ENCODE measurements at places on chromosomes 13 and 19.

- DNase-seq = no peak
Measured at GRCh38 chr13:35475960-35476943, at the start of gene MAB21L1. Gene MAB21L1, minus strand, starts transcription at chr13:35476689. Its CDS starts 551 bp downstream, at chr13:35476138.

GRCh38 chr19:1601613-1602064 lies 3.6 kb downstream of the UQCR11 start:
- no peak for DNase-seq

GRCh38 chr19:39038098-39038497 lies 5.7 kb upstream of the FBXO27 start:
- DNase-seq = peak; percentile 72

- DNase-seq = no peak
Measured at GRCh38 chr13:75395901-75396300, 86.1 kb downstream of the TBC1D4 start.

- peak; percentile 30 for DNase-seq
Measured at GRCh38 chr13:43786766-43787517, at the start of gene ENOX1. Gene ENOX1, minus strand, starts transcription at chr13:43786972.

GRCh38 chr19:57290970-57291369 lies 10.7 kb downstream of the ZNF460 start:
- DNase-seq = no peak

GRCh38 chr19:5232798-5233505 lies 107.7 kb downstream of the PTPRS start:
- DNase-seq = no peak

DNA sequence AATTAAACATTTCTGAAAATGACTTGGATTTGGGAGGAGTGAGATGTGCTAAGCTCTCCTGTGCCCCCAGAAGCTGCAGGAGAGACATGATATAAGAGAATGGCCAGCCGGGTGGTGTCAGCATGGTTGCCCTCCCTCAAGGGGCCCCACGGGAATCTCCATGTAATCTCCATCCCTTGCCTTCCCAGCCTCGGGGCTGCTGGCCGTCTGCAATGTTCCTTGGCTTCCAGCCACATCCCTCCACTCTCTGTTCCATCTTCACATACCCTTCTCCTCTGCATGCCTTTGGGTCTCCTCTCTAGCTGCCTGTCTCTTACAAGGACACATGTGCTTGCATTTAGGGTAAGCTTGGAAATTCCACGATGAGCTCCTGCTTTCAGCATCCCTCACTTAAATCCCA lies 172.0 kb downstream of the TSHZ3 start:
- no peak for DNase-seq

DNA sequence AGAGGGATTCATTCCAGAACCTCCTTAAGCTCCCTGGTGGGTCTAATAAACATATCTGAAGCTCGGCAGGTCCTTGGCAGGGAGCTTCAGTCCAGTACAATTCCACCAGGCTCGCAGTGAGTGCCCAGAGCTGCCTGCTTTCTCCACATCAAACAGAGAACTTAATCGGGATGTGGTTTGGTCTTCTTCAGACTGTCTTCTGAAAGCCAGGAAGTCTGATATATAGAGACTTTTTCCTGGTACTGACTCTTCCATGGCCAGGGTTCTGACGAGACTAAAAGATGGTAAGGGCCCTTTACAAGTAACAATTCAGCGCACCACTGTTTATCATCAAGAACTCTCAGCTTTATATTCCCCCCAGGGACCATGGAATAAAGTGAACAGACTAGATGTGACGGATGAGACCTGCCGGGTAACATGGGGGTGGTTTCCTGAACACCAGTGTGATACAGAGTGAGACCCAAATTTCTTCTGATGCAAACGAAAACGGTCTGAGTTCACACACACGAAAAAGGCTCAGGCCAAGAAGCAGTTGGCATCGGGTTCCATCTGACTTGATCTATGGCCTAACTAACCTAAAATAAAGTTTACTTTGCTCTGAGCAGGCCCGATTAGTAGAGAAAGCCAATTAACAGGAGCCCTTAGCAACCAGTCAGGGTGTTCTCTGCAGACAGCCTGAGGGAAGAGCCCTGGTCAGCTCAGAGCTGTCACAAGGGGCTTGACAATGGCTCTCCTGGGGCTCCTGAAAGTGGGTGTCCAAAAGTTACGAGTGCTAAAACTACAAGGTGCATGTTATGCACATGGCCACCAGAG lies 29.0 kb downstream of the RANBP3 start:
- no peak for DNase-seq

GRCh38 chr13:36339600-36340155 lies 6.5 kb downstream of the SPART start:
- no peak for DNase-seq

GRCh38 chr19:6551607-6552450 lies 21.0 kb downstream of the TNFSF9 start:
- no peak for DNase-seq

DNA sequence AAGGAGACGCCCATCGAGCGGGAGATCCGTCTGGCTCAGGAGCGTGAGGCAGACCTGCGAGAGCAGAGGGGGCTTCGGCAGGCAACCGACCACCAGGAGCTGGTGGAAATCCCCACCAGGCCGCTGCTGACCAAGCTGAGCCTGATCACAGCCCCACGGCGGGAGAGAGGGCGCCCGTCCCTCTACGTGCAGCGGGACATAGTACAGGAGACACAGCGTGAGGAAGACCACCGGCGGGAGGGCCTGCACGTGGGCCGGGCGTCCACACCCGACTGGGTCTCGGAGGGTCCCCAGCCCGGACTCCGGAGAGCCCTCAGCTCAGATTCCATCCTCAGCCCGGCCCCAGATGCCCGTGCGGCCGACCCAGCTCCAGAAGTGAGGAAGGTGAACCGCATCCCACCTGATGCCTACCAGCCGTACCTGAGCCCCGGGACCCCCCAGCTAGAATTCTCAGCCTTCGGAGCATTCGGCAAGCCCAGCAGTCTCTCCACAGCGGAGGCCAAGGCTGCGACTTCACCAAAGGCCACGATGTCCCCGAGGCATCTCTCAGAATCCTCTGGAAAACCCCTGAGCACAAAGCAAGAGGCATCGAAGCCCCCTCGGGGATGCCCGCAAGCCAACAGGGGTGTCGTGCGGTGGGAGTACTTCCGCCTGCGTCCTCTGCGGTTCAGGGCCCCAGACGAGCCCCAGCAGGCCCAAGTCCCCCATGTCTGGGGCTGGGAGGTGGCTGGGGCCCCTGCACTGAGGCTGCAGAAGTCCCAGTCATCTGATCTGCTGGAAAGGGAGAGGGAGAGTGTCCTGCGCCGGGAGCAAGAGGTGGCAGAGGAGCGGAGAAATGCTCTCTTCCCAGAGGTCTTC lies 7.1 kb downstream of the MISP start:
- DNase-seq = no peak

DNA sequence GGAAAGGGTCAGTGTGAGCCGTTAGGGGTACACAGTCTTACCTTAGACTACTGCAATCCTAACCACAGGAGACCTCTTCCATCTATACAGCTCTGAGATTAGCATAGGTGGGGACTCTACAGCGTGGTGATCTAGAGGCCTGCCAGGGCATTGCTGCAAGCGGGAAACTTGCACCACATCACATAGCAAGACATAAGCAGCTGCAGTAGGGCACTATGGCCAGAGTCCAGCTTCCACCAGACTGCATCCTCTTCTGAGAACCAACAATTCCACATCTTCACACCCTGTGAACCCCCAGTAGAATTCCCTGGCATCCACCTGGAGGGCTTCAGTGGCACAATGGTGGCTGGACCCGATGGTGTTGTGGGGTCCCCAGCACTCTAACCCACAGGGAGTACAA lies 1564.3 kb upstream of the PRR20A start:
- DNase-seq = no peak

- no peak for DNase-seq
Measured at GRCh38 chr19:45276284-45276687, 25.2 kb downstream of the MARK4 start.

DNA sequence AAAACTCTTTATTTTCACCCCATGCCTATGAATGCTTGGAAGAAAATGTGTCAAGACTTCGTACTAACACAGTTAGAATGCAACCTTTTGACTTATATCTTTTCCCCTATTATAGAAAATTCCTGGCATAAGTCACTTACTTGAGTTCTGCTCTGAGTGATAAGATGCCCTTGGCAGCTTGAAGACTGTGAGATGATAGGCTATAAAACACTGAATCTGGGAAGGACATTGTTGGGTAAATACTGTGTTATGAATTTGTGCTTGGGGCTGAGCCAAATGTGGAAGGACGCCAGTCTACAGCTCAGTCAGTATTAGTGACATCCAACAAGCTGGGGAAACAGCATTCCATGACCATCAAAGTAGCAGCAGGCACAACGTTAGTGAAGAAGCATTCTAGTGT lies 368.0 kb upstream of the SGCG start:
- no peak for DNase-seq

GRCh38 chr19:10433131-10433536 lies 12.8 kb downstream of the PDE4A start:
- no peak for DNase-seq

DNA sequence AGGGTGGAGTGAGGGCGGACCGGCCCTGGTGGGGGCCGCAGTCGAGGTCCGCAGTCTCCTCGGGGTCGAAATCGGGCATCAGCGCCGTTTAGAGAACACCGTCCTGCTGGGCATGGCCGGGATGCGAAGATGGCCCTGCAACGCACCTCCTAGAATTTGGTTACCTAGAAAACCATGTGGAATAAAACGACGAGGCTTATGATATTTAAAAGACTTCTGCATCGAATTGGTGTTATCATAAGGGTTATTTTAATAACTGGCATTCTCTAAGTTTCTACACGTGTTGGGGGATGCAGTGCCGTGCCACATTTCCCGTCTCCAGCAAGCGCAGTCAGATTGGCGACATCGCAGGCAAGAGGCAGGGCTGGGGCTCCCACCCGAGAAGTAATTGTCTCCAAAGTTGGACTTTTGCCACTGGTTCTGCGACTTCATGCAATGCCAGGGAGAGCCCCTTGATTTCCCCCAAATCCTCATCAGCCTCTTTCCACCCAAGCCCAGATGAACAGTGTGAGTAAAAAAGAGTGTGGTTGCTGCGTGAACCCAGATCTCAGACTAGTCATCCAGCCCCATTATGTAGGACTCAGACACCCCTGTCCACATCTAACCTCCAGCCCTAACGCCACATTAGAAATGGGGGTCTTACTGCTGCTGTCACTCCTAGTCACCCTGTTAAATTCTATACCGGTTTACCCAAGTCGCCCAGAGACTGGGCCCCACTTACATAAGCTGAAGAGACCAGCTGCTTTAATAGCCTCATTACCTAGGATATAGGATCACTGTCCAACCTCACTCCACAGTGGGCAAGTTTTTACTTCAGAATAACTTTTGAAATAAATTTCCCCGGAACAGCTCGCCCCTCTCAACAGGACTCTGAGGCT lies 571 bp upstream of the DHRS12 start:
- no peak for DNase-seq

DNA sequence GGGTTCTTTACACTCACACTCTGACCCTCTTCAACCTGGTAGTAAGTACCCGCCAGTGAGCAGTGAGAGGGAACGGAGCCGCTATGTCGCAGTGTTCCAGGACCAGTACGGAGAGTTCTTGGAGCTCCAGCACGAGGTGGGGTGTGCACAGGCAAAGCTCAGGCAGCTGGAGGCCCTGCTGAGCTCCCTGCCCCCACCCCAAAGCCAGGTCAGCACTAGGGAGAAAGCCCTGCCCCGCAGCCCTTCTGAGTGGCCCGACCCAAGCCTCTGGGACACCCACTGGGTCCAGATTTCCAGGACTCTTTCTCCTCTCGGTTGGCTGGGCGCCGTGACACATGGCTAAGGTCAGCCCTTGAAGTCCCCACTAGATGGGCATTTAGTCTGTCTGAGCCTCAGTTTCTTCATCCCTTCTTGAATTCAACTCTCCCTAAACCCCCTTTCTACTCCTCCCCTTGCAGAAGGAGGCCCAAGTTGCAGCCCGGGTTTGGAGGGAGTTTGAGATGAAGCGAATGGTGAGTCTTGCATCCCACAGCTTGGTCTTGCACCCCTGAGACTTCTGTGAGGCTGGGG lies 1.9 kb downstream of the OCEL1 start:
- no peak for DNase-seq
